ENCODE measurements at places on chromosomes 2 and 18.

DNA sequence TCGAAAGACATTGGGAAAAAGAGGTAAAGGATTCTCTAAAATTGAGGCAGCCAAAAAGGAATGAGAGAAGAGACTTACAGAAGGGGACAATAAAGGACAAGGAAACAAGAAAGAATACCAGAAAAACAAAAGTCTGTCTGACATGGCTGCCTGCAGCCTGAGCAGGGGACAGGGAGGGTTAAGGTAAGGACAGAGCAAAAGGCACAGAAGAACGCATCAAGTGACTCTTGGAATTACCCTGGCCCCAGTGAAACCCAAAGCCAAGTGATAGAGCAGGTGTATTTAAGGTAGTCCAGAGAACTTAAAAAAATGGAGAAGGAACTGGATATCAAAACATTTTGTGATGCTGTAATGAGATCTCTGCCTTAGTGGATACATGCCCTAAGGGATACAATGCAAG lies 47.1 kb upstream of the XIRP2 start:
- no peak for DNase-seq

GRCh38 chr2:156088587-156088986 lies 243.9 kb downstream of the NR4A2 start:
- peak; percentile 36 for DNase-seq

GRCh38 chr18:57798713-57799373 lies 4.3 kb downstream of the ATP8B1 start:
- no peak for DNase-seq

GRCh38 chr2:23497063-23497462 lies 112.1 kb downstream of the KLHL29 start:
- DNase-seq, result peak; percentile 95

DNA sequence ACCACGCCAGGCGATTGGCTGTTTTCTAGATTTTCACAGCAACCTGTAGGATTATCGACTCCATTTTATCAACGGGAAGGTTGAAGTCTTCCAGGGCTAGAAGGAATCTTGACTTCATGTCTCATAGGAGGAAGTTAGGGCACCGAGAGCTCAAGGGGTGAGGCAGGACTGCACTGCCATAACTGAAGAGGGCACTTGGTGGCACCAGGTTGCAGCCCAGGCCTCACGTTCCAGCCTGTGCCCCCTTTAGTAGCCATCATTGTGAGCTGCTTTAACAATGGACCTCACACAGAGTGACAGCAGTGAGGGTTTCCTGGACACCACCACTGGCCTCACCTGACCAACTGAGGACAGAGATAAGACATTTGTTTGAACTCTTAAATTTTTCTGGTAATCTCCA lies 22.9 kb upstream of the RPL37A start:
- no peak for DNase-seq

DNA sequence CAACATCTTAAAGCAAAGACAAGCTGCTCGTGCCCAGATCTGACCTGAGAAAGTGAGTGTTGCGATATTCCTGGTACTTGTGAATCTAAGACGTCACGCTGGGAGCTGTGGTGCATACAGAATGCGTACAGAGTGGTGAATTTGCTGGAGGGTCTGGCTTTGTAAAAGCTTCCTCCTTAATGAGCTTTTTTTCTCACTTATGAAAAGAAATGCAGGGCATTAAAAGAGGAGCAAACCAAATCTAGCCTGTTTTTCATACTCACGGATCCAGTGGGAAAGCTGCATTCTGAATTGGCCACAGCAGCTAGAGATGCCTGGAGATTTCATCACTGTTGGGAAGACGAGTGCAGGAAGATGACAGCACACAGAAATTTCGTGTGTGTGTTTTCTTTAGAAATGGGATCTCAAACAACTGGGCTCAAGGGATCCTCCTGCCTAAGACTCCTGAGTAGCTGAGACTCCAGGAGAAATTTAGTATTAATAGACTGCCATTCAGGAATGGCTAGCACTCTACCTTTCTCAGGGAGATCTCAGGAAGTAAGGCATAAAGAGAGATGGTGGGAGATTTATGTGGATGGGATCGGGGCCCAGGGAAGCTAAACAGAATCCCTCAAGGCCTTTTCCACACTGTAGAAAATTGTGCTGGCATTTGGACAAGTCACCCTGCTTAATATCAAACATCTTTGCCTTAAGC lies 181.3 kb downstream of the ALPK2 start:
- DNase-seq, result no peak

DNA sequence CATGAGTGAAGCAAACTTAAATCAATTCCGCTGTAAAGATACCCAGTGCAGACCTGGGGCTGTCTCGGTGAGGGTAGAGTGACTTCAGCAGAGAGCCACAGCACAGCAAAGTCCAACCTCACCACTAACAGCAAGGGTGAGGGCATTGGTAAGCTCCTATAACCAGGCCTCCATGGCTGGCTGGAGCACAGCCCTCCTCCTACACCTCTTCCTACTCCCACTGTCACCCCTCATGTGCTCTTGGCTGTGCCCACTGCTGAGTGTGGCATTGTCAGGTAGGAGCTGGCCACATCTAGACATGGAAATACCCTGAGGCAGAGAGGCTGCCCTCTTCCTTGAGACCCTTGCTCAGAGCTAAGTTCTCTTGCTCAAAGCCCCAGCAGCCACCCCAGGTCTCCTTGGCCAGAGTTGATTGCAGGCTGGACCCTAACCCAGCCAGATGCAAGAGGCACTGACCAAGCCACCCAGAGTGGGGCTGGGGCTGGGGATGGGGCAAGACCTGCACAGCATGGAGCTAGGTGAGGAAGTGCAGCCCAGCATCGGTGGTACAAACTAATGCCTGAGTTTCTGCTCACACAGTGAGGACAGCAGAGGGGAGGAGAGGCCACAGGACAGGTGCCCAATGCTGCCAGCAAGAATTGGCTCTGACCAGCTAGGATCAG lies 77.6 kb upstream of the RAB6C start:
- no peak for DNase-seq

DNA sequence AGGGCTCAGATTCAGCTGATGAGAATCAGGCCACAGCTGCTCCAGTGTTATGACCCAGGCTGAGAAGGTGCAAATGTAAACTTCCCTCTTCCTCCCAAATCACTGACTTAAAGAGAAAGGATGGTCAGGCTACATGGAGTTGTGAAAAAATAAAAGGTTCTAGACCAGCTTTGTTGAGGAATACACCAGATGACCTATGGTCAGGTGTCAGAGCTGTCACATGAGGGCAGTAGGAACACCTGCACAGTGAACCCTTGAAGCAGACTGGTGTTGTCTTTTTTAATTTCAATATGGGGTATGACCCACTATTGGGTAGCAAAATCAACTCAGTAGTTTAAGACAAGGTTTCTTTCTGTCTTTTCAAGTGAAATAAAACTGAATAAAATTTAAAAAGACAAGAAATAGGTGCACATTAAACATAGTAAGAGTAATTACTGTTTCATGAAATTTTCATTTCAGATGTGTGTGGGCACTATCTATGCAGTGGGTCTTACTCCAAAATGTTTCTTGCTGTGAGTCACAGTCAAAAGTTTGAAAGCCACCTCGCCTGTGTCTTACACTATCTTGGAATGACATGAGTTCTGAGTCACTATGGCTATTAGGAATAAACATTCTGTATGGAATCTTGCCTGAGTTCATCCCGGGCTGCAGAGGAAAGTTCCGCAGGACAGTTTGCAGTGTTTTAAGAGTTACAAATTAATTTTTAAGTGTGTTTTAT lies 83.6 kb downstream of the ACVR1 start:
- peak; percentile 17 for DNase-seq

DNA sequence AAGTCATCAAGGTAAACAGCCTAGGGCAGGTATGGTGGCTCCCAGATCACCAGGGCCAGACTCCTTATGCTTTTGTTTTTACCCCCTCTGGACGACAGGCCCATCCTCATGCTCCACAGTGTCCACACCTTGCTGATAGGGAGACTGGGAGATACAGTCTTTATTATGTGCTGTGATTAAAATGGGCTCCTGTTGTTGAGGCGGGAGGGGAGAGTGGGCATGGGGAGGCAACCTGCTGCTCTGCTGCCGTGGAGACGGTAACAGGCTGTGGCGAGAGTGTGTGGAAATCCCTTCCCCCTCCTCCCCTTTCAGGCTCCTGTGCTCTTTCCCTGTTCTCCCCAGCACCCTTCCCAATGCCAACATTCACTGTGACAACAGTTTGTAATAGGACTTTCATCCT lies 38.2 kb upstream of the PNO1 start:
- no peak for DNase-seq

DNA sequence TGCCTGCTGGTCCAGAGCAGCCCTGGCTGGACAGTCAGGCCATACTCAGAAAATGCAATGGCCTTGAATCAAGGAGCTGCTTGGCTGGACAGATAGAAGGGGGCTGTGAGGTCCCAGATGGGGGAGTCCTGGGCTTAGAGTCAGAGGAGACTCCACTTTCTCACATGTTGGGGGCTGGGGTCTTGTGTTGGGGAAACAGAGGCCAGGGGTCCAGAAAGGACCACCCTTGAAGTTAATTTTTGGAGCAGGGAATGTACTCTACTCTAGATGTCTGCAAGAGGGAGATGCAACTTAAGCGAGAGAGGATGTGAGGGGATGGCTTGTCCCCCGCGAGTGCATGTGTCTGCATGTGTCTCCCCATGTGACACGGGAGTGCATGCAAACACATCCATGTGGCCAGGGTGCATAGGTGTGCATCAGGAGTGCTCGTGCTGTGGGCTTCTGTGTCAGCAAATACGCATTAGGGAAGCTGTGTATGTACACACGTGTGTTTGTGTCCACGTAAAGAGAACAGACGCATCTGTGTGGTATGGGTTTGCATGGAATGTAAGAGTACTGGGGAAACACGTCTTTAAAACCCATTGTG lies 303.2 kb downstream of the MYCN start:
- DNase-seq, result no peak

- no peak for DNase-seq
Observed at GRCh38 chr18:28657961-28658360, 481.0 kb upstream of the CDH2 start.

- DNase-seq, result no peak
Observed at GRCh38 chr2:105609746-105610402, 134.8 kb upstream of the NCK2 start.

DNA sequence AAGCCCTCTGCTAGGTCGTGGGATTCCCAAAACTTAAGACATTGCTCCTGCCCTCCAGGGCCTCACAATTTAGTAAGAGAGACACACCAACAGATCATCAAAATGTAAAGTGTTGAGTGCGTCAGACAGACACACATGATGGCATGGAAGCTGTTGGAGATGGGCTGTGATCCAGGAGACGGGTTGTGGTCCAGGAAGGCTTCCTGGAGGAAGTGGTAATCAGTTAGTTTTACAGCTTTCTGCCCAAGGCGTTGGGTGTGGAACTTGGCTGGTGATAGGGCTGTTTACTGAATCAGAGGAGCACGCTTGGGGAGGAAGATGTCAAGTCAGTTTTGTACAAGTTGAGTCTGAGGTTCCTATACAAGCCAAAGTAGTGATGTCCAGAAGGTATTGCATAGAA lies 24.0 kb upstream of the GLI2 start:
- peak; percentile 24 for DNase-seq
